ENCODE measurements at places on chromosomes 2 and 18. TPM values are rescaled to one million over a fixed set of nuclear protein-coding genes. Genes with fewer than 3 reads are reported as not detected.

GRCh38 chr2:61368687-61369665, 101.9 kb downstream of the USP34 start:
- no peak for DNase-seq

DNA sequence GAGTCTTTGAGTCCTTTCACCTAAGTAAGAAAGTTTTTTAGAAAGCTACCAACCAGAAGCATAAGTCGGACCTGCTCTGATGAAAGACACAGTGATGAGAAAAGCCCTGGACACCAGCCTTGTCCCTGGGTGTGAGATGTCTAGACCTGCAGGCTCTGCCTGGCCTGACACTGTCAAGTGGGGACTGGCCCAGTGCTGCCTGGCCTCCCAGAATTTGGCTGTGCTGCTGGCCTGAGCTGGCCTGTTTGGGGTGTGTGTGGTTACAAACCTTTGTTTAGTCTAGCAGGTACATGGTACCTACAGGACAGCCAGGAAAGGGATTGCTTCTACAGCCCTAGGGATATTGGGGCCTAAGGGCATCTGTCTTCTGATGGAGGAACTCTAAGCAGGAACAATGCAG, 48.3 kb downstream of the ASB1 start:
- DNase-seq: no peak

DNA sequence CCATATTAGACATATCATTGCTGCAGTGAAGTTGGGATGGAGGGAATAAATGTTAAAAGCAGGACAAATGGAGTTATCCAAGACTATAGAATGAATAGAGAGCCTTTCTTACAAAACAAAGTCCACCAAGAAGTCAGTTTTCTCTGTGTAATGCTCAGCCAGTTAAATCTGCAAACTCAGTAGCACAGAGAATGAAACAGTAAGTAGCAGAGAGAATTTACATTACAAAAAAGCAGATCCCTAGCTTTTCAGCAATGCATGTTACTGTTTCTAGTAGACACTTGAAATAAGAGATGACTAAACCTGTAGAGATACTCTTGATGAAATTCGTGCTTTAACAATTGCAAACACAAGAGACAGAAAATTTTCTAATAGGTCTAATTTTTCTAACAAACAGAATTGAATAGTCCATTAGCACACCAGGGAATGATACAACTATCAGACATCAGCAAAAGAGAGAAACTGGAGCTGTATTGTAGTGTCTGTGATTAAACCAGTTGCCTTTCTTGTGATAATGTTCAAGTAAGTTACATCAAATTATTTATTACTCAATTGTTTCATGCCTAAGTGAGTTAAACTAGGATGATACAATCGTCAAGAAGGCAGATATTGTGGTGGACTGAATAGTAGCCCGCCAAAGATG, 322.2 kb upstream of the DDX18 start:
- no peak for DNase-seq

DNA sequence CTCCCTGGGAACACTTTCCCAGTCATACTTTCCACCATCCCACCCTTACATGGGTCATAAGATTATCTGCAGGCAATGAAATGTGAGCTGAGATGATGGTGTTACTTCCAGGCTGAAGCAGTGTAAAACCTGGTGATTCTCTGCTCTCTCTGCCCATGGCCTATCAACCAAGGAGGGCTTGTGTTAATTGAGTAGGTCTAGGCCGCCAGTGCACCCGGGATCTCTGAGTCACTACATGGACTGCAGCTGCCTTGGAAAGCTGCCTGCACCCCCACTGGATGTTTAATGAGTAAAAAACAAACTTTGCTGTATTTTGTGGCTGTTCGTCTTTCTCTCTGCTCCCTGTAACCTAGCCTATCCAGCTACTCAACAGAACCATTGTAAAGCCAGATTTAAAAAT, 451.7 kb upstream of the SMIM21 start:
- no peak for DNase-seq

DNA sequence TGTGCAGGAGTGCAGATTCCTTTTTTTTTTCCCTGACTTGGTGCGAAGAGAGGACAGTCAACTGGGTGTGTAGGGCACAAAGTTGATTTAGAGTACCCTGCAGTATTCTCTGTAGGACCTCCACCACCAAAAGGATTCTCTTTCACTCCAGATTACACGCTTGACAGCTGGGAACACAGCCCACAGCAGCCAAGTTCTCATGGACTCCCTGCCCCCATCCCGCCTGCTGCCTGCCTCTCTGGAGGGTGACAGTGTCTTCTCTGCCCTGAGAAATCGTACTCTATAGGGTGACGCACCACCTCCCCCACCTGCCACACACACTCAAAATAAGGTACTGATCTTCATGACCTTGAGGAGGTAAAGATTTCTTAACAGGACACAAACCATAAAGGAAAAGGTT, 26.6 kb upstream of the IHH start:
- no peak for DNase-seq

DNA sequence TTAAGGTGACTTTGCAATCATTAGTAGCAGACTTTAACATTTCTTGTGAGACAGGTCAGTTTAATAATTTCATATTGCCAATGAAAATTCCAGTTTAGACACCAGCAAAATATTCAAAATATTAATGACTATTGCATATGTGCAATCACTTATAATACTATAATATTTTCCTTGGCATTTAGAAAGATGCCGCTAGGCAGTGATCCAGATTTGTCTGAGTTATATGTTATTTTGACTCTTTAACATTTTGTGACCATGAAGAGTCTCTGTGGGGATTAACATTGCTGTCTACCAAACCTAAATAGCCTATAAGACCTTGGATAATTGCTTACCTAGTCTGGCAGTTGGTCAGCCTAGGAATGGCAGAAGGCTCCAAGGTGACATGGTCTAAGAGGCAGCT, 389.6 kb downstream of the THSD7B start:
- no peak for DNase-seq

DNA sequence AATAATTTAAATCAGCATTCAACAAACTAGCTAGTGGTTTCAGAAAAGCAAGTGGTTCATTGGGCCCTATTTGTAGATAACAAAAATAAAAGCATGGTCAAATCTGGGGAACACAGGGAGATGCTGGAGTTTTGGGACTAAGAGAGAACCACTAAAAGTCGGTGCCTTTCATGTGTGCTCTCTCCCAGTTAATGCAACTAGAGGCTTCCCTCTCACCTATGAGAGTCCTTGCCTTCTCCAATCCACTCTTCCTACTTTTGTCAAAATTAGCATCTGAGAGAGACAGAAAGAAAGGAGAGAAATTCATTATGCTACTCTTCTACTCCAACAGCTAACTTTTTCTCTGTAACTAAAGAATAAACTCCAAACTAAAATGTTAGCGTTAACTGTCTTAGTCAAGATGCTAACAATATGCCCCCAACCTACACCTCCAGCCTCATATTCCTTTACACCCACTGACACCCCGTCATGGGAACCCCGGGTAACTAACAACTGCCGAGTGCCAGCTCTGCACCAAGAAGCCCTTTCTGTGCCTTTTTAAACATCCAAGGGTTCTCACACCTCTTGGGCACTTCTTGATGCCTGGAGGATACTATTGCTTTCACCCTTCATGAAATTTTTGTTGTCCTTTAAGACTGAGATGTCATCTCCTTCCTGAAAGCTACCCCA, 133.4 kb downstream of the RBMS1 start:
- DNase-seq: no peak

- peak; percentile 80 for DNase-seq
Observed at GRCh38 chr18:22563164-22563583, 145.5 kb upstream of the CTAGE1 start.

DNA sequence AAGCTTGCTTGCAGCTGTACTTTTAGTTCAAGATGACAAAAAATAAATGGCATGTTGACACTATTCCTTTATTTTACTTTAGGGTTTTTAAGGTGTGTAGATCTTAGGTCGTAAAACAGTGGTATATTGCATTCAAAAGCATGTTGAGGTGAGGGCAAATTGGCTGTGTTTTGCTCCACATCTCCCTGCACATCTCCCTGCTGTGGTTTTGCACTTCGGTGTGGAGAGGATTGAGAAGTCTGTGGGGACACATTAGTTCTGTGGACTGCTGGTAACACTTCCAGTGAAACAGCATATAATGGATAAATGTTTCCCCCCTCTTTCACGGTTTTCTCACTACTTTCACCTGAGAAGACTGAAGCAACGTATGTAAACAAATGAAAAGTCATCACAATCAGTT, 25.1 kb downstream of the C2orf74 start:
- no peak for DNase-seq

DNA sequence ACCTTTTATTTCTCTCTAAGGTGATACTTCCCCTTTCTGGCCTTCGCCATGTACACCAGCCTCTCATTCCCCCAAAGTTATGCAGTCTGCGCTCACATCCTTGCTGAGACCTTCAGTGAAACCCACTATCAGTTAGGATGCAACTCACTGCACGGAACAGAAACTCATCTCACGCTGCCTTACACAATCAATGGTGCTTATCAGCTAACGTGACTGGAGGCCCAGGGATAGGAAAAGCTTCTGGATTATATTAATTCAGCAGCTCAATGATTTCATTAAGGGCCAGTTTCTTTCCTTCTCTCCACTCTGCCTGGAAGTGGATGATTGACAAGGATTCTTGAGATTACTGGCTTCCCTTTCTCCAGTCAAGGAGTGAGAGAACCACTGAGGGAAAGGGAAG, 44.8 kb downstream of the CDH2 start:
- no peak for DNase-seq

DNA sequence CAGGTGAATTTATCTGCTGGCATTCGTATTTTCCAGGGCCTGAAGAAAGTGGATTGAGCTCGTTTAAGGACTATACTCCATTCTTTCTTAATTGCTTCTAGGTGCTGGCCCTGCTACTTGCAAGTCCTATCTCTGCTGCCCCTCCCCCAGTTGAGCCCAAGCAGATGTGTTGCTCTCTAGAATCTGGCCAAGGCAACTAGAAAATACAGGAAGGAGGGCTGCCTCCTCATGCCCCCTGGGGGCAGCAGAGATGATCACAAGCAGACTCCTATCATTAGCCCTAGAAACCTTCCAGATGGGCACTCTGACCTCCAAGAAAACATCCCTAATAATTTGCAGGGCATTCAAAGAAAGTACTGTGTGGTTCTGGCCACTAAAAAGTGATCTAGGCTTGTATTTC, 72.5 kb upstream of the CYP26B1 start:
- DNase-seq: no peak

DNA sequence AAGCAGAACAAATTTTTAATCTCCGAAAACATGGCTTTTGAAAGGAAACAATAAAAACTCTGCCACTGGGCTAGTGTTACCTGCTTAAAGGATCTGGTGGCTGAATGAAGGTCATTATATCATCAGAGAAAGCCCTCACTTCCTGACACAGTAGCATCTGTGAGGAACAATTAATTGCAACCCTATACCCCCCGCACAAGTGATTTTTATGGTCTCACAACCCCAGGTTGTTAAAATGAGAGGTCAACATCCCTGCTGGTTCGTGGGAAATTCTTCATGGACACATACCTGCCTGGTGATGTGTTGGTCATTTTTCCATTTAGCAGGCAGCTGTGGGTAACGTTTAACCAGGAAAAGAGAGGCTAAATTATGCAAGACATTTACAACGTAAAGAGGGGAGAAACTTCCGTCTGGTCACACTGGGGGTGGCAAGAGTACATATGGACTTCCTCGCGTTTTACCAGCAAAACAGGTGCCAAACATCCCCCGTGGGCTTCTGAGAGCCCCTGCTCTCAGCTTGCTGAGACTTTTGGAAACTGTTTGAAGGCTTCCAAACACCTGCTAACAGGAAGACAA, 29.2 kb downstream of the NIFK start:
- DNase-seq: no peak

GRCh38 chr2:230347659-230348305, 20.8 kb downstream of the SP140L start:
- DNase-seq: no peak

GRCh38 chr2:191379375-191379774, 134.2 kb downstream of the MYO1B start:
- DNase-seq: no peak

DNA sequence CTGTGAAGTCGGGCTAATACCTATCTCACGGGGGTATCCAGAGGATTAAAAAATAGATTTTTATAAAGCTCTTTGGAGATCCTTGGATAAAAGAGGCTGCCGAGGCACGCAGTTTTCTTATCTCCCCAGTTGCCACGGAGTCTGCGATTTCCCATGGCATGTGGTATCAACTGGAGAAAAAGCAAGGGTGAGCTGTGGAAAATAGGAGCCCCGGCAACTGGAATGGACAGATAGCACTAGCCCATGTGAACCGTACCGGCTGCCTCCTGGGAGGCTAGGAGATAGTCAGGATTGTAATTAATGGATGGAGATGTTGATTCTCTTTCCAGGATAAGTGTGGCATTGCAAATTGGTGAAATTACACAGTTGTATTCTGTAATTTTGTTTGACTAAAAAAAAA, 407.6 kb upstream of the KCNH7 start:
- no peak for DNase-seq

DNA sequence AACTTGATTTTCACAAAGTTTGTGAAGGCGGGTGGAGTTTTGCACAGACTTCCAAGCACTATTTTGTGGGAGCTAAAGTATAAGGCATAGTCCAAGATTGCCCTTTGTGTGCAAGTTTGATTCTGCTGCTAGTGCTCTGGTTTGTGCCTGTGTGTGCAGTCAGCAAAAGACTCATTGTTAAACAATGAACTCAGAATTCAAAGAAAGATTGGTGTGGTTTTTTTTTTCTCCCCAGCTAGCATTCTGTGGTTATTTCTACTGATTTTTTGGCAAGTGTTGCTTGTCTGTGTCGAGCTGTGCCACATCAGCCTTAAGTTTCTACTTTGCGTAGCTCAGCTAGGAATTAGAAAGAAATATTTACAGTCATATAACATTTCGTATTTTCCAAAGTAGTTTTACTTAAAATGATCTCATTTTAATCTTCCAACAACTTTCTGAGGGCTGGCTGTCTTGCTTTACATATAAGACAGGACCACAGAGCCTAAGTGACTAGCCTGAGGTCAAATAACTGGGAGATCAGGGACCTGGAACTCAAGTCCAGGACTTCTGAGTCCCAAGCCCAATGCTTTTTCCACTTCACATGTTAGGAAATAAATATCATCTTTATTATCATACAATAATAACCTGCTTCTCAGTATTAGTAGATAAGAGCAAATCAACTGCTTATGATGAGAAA, 69.8 kb downstream of the BABAM2 start:
- DNase-seq: no peak

- no peak for DNase-seq
Observed at GRCh38 chr2:19991895-19992294, 2.0 kb upstream of the WDR35 start.

The ERCC3 gene
- 72.7 TPM for polyA plus RNA-seq

The CEP192 gene
- 46.3 TPM for polyA plus RNA-seq

The IL36G gene
- polyA plus RNA-seq: 0.21 TPM

The VIT gene
- 0.22 TPM for polyA plus RNA-seq

The ACVR1C gene
- 0.09 TPM for polyA plus RNA-seq

The UGT1A6 gene
- not detected for polyA plus RNA-seq

The OSR1 gene
- polyA plus RNA-seq: 36.4 TPM

The ATP5F1A gene
- polyA plus RNA-seq: 493 TPM

The ARHGAP28 gene
- polyA plus RNA-seq: 225 TPM

All from right lung (tissue), 10 donors.